Activated naive CD4-positive, alpha-beta T cell (primary cell): ENCODE measurements at places on chromosomes 16 and 17.
A peak's percentile ranks its signal among the peaks of the same experiment; 100 is the strongest.

DNA sequence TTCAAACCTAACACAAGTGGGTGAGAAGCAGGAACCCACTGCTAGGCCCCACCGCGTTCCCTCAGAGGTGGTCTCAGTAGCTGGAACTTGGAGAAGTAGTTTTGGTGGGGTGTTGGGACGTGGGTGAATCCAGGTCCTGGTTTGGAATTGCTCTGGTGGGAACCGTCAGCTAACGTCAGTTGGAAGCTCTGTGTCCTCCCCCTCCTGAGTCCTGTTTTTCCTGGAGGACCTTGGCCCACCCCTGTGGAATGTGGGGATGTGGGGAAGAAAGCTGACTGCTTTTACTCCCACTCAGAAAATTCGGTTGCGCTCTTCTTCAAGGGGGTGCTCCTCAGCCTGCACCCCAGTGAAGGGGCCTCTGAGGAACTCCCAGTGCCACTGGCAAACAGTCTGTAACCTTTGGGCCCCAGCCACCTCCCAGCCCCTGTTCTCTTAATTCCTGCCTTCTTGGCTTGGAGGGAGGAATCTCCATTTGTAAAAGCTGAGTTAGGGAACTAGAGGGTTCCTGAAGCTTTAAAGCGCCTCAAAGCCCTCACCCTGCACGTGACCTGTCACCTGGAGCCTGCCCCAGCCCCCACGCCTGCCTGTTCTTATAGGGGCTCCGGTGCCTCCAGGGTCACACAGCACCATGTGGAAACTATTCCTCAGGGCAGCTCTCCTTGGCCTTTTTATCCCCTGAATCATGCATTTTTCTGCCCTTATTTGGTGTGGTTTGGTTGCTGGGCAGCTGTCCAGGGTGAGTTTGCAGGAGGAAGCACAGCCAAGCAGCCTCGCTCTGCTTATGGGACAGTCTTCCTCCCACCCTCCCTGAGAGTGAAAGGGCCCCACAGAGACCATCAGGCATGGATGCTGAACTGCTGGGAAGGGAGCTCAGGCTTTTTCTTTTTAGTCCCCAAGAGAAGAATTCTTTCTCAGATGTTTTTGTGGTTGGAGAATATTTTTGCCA is 16.2 kb upstream of the NAGLU start:
- DNase-seq = no peak

- no peak for DNase-seq
Observed at GRCh38 chr17:60695960-60696359, 18.3 kb downstream of the BCAS3 start.

DNA sequence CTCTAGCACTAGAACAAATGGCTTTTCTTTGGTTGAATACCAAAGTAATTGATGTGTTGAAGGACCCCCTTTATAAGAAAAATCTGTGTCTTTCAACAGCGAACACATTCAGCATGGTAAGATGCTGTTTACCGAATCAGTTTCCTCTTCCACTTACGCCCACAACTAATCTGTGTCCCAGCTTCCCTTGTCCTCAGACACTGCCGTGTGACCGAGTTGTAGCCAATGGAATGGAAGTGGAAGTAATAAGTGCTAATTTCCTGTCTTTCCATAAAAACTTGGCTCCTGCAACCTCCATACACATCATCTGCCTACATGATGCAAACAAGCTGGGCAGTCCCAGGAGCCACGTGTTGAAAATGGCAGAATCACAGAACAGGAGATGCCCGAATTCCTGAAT is 10.4 kb downstream of the CDIPT start:
- DNase-seq = no peak

GRCh38 chr17:45228763-45229539 is 7.3 kb downstream of the FMNL1 start:
- DNase-seq = peak; percentile 44

GRCh38 chr16:84115919-84116719 is 623 bp downstream of the MBTPS1 start:
- no peak for DNase-seq

- DNase-seq = no peak
Observed at GRCh38 chr16:58644765-58645487, 15.3 kb upstream of the CNOT1 start.

- DNase-seq = no peak
Observed at GRCh38 chr16:15037745-15038144, 18.1 kb downstream of the NTAN1 start.

DNA sequence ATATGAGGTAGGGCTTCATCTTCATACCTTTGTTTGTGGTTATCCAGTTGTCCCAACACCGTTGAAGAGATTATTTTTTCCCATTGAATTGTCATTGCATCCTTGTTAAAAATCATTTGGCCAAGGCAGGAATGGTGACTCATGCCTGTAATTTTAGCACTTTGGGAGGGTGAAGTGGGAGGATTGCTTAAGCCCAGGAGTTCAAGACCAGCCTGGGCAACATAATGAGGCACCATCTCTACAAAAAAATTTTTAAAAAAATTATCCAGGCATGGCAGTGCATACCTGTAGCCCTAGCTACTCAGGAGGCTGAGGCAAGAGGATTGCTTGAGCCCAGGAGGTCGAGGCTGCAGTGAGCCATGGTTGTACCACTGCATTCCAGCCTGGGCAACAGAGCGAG is 223.9 kb downstream of the TANC2 start:
- DNase-seq = no peak

DNA sequence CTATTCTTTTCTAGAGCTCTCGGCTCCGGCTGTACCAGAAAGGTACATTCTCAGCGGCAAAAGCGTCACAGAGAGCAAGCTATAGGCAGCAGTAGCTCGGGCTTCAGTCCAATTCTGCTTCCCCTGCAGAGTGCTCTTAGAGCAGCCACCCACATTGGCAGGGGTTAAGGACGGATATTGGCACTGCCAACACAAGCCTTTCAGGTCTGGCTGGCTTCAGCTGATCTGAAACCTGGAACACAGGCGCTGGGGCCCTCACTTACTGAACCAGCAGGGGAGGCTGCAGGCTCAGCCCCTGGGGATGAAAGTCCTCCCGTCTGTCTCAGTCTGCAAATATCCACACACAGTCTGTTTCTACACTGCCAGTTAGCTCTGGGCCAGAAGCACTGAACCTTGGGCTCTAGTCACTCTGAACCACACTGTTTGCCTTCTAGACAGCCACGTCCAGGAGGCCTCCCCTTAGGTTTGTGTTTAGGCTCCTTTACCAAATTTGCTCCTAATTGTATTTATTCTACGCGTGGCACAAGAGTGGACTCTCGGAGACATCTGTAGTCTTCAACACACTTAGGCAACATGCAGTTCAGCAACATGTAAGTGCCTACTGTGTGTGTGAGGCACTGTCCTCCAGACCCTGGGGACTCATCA is 40.1 kb downstream of the HIC1 start:
- DNase-seq = no peak

DNA sequence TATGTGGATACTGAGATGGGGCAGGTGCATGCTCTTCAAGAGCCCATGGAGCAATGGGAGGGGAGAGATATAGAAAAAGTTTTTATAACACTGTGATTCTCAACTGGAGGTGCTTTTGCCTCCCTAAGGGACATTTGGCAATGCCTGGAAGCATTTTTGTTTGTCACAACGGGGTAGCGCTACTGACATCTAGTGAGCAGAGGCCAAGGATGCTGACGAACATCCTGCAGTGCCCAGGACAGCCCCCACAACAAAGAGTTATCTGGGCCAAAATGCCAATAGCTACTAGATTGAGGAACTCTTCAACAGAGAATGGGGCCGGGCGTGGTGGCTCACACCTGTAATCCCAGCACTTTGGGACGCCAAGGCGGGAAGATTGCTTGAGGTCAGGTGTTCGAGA is 67.2 kb upstream of the CLEC3A start:
- no peak for DNase-seq

- no peak for DNase-seq
Observed at GRCh38 chr17:83203073-83203471, 123.7 kb downstream of the METRNL start.

GRCh38 chr16:78681743-78682142 is 582.3 kb downstream of the WWOX start:
- DNase-seq = no peak

- DNase-seq = no peak
Observed at GRCh38 chr17:41956522-41956921, 10.1 kb upstream of the CNP start.
